Naive thymus-derived CD8-positive, alpha-beta T cell (primary cell): ENCODE measurements at places on chromosomes 3 and 15.
A peak's percentile ranks its signal among the peaks of the same experiment; 100 is the strongest.

DNA sequence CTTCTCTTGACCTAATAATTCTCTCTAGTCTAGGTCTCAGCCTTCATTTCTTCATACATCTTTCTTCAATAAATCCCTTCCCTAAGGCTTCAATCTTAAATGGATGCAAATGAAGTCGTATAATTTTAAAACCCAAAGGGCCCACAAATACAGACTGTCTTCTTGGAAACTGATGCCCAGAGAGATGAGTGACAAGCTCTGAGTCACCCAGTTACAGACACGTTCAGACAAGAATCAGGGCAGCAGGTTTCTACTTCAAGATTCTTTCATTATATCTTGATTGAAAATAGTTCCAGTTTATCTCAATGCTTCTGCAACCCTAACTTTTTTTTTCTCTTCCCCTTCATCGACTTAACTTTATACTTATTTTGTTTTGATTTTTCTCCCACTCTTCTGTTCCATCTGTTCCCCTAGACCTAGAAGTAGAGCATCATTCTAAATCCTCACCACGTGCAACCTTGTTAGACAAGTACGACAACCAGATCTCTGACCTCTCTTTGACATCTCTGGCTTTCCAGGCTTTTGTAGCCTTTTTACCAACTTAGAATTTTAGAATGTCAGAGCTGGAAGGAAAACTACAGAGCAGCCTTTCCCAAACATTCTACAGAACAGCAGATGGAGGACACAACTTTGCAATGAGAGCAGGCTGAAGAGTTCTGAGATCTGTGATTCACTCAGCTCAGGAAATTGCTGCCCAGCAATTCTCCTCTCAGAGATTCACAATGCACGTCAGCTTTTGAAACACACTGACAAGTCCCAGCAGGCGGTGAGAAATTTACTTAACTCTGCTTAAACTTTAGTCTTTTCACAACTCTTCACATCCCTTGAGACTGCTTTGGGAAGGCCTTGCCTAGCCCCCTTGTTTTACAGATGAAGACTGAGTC, 25.3 kb downstream of the NCEH1 start:
- no peak for DNase-seq

DNA sequence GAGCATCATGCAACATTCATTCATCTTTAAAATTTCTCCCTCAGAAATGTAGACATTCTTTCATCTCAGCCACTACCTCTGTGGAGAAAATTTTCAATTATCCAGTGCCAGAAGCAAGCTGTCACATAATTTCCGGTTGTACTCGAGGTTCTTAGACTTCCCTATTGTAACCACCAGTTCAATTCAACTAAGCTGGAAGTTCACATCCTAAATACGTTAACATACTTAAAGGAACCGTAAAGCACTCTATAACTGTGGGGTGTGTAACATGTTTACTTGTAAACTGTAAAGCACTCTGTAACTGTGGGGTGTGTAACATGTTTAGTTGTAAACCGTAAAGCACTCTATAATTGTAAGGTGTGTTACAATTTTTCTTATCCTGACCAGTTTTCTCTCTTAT, 150.3 kb downstream of the PLCL2 start:
- no peak for DNase-seq

GRCh38 chr3:8490079-8490552, 11.5 kb upstream of the LMCD1 start:
- no peak for DNase-seq

- no peak for DNase-seq
Observed at GRCh38 chr15:82942691-82943090, 9.8 kb downstream of the HOMER2 start.

GRCh38 chr3:172707030-172707429, 3.8 kb downstream of the NCEH1 start:
- no peak for DNase-seq

- no peak for DNase-seq
Observed at GRCh38 chr15:101469520-101470288, 19.8 kb downstream of the PCSK6 start.

DNA sequence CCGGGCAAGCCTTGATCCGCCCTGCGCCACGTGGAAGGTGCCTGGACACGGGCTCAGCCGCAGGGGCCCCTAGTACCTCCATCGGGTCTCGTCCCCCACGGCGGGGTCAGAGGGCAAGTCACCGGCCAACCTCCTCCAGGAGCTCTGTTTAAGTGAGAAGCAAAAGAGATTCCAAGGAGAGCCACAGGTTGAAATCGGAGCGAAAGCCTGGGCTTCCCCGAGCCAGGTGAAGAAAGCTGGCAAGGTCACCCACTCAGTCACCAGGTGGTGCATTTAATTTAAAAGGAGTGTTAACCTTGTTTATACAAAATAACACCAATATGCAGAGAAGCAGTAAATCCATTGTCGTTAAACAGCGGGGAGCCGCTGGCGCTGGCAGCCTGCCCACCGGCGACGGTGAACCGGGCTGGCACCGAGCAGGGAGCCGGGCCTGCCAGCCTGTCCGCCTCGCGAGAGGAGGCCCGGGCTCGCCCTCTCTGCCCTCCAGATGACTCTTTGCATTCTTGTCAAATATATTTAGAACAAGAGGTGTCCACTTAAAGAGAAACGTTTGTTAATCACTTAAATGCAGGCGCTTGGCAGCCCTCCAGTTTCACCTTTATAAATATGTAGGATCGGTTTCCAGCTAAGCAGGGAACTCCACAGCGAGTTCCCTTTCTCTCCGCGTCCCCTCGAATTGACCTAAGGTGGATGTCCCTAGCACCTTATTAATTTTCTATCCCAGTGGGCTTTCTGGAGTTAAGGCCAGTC, 277.3 kb upstream of the NR2F2 start:
- peak; percentile 14 for DNase-seq

DNA sequence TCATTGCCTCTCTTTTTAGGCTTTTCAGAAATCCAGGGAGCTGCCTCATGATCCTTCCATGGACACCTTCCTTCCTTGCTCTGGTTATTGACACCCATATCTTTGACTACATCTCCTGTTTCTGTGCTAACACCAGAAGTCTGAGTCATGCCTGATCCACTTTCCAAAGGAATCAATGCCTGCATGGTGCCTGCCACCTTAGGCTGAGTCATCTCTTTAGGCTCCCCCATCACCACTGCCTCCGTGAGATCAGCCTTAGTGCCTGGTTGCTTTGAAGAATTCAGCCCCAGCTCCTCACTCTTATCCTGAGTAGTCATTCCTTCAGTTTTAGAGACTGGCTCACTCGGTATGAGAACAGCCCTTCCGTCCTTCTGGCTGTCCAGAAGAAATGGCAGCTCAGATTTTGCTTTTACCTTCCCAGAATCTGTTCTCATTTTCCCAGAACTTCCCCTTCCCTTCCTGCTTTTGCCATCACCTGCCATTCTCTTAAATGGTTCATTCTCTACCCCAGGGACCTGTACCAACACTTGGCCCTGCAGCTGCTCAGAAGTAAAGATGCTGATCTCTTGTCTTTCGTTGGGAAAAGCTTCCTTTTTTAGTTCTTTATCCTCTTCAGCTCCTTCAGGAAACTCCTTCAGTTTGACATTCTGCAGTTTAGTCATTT, 105.3 kb downstream of the MAP4 start:
- no peak for DNase-seq

DNA sequence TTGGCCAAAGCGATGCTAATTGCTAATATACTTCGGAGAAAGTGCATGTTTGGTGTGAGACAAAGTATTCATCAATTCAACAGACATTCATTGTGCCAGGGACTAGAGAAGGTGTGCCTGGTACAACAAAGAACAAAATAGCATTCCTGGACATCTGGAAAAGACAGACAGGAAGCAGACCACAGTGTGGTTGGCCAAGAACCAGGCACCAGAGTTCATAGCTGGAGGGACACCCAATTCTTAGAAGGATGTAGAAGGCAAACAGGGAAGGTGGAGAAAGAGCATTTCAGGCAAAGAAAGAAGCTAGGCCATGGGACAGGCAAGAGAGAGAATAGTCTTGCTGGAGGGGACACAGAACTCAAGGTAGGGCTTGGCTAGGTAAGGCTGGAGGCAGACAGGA, 105.8 kb upstream of the ETV5 start:
- DNase-seq = no peak

DNA sequence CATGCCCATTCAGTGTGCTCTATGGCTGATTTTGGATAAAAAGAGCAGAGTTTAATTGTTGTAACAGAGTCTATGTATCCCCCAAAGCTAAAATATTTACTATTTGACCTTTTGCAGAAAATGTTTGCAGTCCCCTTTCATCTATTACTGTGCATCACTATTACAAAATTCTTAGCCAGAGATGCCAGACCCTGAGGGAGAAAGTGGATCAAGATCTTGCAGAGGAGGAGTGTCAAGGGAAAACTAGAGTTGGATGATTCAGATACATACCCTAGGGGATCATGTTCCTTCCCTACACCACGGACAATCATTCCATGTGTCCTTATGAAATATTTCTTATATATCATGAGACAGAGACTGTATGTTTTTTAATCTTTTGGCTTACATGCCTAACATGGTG, 68.6 kb upstream of the TPRG1 start:
- DNase-seq = no peak

- no peak for DNase-seq
Observed at GRCh38 chr15:89201465-89202005, 19.8 kb downstream of the RLBP1 start.

DNA sequence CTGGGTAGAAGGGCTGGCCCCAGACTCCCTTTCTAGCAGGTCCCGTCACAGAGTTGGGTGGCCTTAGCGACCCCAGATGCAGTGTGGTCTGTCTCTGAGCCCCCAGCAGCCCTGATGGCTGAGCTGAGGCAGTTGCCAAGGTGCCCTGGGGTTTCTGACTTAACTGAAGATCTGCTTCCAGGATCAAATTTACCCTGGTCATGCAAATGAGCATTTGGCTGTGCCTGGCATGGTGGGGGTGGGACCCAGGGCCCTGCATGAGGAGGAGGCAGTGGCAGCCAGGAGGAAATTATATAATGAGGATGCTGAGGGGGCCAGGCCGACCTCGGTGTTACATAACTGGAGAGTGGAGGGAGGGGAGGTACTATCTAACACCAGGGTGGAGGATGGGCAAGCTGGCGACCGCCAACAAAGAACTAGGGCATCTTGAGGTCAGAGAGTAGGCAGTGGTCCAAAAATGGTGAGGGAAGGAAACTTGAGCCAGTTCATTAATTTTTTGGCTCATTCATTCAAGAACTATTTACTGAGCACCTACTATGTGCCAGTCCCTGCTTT, 16.4 kb downstream of the PLEKHO2 start:
- DNase-seq = no peak

DNA sequence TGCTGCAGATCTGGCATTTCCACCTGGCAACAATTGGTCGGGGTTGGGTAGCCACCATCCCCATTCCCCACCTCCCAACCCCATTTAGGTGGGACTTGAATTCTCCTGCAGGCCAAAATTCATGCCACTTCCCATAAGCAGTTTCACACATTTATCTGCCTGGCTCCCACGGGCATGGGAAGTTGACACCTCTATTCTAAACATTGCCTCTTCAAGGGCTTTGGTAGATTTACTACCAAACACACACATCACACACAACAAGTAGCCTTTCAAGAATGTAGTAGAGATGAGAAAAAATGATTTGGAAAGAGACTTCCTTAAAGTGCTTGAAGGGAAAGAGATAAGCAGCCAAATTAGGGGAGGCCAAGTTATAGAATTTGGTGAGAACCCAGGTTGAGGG, 30.9 kb downstream of the ZBTB38 start:
- DNase-seq = no peak

- no peak for DNase-seq
Observed at GRCh38 chr3:10223676-10224639, 24.3 kb upstream of the TATDN2 start.

DNA sequence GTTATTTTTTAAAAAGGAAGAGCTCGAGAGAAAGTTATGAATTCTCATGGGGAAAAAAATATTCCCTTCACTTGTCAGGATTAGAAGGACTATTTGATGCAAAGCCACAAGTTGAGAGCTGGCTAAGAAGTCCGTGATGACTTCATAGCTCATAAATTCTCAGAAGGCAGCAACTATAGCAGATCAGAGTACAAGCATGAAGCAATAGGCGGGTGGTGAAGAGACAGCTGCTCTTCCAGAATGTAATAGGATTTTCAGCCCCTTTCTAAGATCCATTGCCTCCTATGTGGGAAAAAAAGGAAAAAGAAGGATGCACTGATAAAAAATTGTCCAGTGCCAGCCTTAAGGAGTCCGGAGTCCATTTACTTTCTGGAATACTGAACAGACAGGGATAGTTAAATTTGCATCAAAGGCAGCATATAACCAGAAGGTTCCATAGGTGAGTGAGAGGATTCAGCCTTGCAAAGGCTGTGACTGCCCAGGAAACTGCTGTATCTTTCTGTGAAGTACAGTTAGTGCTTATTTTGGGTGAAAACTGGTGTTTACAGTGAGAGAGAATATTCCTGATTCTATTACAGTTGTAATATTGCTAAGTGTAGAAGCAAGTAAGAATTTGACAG, 929.5 kb upstream of the ALCAM start:
- DNase-seq = no peak

- no peak for DNase-seq
Observed at GRCh38 chr3:62625268-62625667, 249.9 kb downstream of the CADPS start.

- peak; percentile 7 for DNase-seq
Observed at GRCh38 chr3:126556637-126557414, 1.9 kb downstream of the C3orf22 start.

DNA sequence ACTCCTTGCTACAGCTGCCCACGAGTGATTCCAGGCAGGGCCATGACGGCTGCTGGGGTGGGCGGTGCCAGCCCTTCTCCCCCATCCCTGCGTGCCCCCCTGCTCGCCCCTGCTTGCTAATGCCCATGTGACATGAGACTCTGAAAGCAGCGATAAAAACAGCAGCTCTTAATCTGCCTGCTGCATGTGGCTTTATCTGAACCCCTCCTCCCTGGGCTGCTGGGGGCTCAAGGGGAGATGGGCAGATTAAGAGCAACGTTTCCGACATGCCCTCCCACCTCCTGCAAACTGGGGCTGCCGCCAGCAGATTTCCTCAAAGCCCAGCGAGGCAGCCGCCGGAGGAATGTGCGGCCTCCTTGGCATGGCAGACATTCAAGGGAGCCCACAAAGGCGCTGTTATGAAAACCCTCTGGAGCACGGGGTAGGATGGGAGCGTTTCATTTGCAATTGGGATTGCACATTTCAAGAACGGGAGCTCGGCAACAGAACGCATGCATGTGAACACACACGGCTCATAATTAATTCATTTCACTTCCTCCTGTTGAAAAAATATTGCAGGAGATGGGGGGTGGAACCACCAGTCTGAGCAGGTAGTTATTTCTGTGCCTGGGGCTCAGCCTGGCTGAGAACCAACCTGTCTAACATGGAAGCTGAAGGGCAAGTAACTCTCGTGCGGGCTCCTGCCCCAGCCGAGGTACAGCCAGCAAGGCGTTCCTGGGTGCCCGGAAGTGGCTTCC, 504.2 kb upstream of the PROK2 start:
- DNase-seq = peak; percentile 16

GRCh38 chr3:193130576-193130975, 110.4 kb upstream of the PLAAT1 start:
- DNase-seq = no peak

DNA sequence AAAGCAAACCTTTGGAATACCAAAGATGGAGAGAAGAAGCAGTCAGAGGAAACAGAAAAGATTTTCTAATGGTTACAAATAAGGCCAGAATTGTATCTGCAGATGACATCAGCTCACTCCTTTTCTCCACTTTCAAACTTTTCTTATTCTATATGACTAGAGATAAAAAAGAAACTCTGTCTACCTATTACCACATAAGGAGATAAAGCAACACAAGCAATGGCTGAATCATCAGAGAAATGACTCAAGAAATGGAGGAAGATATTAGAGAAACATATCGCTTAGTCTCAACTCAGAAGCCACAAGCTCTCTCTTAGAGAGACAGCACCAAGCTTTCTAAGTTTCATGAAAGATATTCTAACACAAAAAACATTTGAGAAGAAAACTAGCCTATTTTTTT, 784.0 kb downstream of the ZPLD1 start:
- DNase-seq = no peak

GRCh38 chr3:184015381-184016019, 2.2 kb downstream of the ABCC5 start:
- DNase-seq = no peak
